ENCODE measurements at places on chromosomes 1 and 21. TPM values are rescaled to one million over a fixed set of nuclear protein-coding genes. Genes with fewer than 3 reads are reported as not detected.

Gene SPRR2E
- not detected for total RNA-seq

Gene CCDC30
- 2.0 TPM for total RNA-seq

GRCh38 chr1:231091831-231092301 lies 51.8 kb upstream of the FAM89A start:
- DNase-seq = peak; percentile 46
- H3K36me3 ChIP-seq = no peaks in the 10 kb centered on the region
- no peaks in the 10 kb centered on the region for H3K27me3 ChIP-seq

DNA sequence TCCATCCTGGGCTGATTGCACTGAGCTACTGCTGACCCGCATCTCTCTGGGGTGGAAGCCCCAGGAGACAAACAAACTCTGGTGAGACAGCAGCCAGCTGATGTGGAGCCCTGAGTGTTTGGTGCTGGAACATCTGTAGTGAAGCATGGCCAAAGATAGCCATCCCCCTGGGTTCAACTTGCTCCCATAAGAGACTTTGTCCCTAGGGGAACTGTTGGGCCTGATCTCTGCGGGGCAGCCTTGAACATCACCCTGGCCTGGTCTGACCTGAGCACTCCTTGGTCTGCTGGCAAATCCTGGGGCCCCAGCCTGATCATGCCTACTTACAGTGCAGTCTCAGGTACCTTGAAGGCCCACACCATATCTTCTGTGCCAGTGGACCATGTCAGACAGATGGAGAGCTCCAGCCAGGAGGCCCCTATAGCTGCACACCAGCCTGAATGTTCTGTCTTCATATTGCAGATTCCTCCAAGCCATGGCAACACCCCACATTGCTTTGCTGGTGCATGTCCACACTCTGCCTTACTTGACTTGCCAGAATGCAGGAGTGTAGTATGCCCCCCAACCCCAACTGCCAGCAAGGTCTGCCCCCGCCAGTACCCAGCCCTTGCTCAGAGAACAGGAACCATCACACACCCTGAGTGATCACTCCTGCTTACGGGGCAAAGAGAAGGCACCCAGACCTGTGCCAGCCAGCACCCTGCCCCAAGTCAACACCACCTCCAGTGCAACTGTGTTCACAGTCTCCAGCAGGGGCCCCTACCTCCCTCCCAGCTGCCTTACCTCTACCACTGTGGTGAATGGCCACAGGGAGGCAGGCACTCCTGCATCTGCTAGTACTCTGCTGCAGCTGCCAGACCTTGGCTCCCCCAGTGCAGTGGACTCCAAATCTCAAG lies 690.5 kb upstream of the NR5A2 start:
- no peak for DNase-seq
- H3K27me3 ChIP-seq = no peaks in the 10 kb centered on the region
- no peaks in the 10 kb centered on the region for H3K36me3 ChIP-seq
- H3K27ac ChIP-seq = no peak overlapping the region

GRCh38 chr21:16847211-16847610 lies 665.6 kb upstream of the CXADR start:
- no peaks in the 10 kb centered on the region for H3K27me3 ChIP-seq
- H3K4me3 ChIP-seq = no peak overlapping the region
- H3K27ac ChIP-seq = no peak overlapping the region
- no peaks in the 10 kb centered on the region for H3K36me3 ChIP-seq

DNA sequence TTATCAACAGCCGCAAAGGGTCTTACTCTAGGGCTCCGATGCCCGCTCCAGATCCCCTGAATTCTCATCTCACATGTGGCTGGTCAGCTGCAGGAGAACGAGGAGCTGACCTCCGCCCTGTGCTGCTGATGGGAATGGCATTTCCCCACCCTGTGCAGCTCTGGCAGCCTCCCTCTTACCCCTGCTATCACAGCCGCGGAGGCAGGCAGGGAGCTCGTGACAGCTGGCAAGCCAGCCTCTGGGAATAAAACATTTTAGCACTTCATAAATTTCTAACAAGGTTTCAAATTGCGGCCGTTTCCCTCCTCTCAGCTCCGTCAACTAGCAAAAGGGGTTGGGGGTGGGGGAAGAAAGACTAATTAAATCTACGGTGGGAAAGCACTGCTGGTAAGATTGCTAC lies 81.1 kb downstream of the DSCAM start:
- no peak overlapping the region for H3K27ac ChIP-seq
- H3K4me1 ChIP-seq = no peaks in the 10 kb centered on the region
- H3K4me3 ChIP-seq = no peak overlapping the region
- DNase-seq = no peak
- H3K36me3 ChIP-seq = no peaks in the 10 kb centered on the region

- no peak overlapping the region for H3K4me3 ChIP-seq
- no peaks in the 10 kb centered on the region for H3K36me3 ChIP-seq
- no peak overlapping the region for H3K27ac ChIP-seq
- H3K4me1 ChIP-seq = no peaks in the 10 kb centered on the region
Observed at GRCh38 chr1:15296585-15297321, 49.7 kb downstream of the FHAD1 start.

Gene C8A
- total RNA-seq = not detected

- peaks cover 22% of the 10 kb centered on the region for H3K4me1 ChIP-seq
- H3K36me3 ChIP-seq = no peaks in the 10 kb centered on the region
- no peaks in the 10 kb centered on the region for H3K27me3 ChIP-seq
- peak; percentile 53 for DNase-seq
- H3K27ac ChIP-seq = no peak overlapping the region
- no peak overlapping the region for H3K4me3 ChIP-seq
Observed at GRCh38 chr1:15454256-15454655, 2.3 kb upstream of the CELA2A start.

DNA sequence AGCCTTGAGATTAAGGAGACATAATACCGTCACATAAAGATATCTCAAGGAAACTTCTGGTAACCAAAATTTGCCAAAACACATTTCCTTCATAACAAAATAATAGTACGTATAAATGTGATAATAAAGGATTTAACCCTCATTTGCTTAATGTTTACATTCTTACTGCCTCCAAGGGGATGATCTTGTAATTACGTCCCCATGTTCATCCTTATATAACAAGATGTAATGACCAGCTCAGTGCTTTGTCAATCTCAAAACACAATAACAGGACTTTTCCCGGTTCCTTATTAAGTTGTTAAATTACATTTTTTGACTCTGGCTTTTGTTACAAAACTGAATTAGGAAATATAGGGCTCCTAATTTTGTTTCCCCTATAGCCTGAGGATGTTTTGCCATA lies 41.3 kb upstream of the UHMK1 start:
- H3K4me3 ChIP-seq = no peak overlapping the region
- H3K27me3 ChIP-seq = no peaks in the 10 kb centered on the region
- H3K4me1 ChIP-seq = no peaks in the 10 kb centered on the region
- DNase-seq = no peak
- H3K36me3 ChIP-seq = no peaks in the 10 kb centered on the region

- peak overlapping the region; percentile 88 for H3K27ac ChIP-seq
- peak; percentile 80 for DNase-seq
- H3K36me3 ChIP-seq = no peaks in the 10 kb centered on the region
Observed at GRCh38 chr21:41681348-41681801, 85.5 kb downstream of the RIPK4 start.

Gene KMO
- total RNA-seq = not detected
